ENCODE measurements at places on chromosomes 7 and 10. TPM values are rescaled to one million over a fixed set of nuclear protein-coding genes. Genes with fewer than 3 reads are reported as not detected.

- H3K4me3 ChIP-seq = no peak overlapping the region
- H3K4me1 ChIP-seq = no peaks in the 10 kb centered on the region
- DNase-seq = no peak
- no peaks in the 10 kb centered on the region for H3K27me3 ChIP-seq
These were observed 253.1 kb upstream of the PITRM1 start for GRCh38 chr10:3425716-3426115.

- no peak overlapping the region for H3K27ac ChIP-seq
- no peaks in the 10 kb centered on the region for H3K4me1 ChIP-seq
- H3K27me3 ChIP-seq = no peaks in the 10 kb centered on the region
- DNase-seq = no peak
These were observed 277.9 kb downstream of the HPSE2 start for GRCh38 chr10:98957801-98958200.

DNA sequence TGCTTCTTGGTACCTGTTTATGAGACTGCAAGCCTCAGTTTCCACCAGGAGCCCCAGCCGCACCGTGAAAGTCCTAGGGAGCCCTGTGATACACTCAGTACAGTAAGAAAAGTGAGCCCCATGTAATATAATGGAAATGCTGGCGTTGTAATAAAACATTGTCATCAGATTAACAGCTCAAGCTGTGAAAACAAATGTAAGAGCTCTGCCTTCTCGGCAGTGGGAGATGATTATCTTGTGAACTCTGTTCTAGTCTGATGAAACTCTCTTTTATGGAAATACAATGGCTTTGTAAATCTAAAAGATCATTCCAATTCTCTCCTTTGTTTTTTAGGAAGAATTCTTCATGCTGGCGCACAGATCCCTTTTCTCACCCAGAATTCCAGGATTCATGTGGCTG lies 299.9 kb downstream of the ABCA13 start:
- no peaks in the 10 kb centered on the region for H3K4me1 ChIP-seq
- no peak overlapping the region for H3K27ac ChIP-seq
- no peaks in the 10 kb centered on the region for H3K27me3 ChIP-seq

DNA sequence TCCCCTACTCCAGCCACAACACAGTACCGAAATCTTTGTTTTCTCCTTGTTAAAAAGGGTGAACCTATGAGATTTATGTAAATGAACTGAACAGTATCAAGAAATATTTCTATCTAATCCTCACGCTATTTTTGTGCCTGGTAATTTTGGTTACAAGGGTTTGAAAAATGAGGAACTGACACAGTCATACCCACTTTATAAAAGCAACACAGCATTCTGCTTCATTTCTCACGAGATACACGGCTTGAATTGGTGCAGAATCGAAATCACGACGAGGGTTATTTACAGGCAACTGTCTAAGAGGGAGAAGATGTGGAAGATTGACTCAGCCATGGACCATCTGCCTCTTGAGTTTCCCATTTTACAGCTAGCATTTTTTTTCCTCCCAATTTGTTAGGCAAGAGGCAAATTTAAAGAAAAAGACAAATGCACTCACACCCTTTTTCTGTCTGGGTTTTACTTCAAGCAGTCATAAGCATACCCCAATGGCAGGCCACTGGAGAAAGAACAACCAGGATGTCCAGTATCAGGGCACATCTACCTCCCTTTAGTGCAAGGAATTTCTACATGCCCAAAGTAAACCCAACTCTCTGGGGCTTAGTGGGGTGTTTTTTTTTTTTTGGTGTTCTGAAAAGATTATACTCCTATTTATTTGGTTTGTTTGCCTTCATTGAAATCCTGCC lies 108.1 kb downstream of the ITGB8 start:
- no peak for DNase-seq
- no peak overlapping the region for H3K4me3 ChIP-seq
- H3K27ac ChIP-seq = no peak overlapping the region

- no peaks in the 10 kb centered on the region for H3K27me3 ChIP-seq
- H3K27ac ChIP-seq = peak overlapping the region; percentile 10
- no peaks in the 10 kb centered on the region for H3K36me3 ChIP-seq
- DNase-seq = no peak
- H3K4me1 ChIP-seq = no peaks in the 10 kb centered on the region
These were observed 1.8 kb downstream of the ZMIZ2 start for GRCh38 chr7:44750424-44750823.

GRCh38 chr7:148304456-148304855 lies 286.1 kb upstream of the C7orf33 start:
- no peaks in the 10 kb centered on the region for H3K36me3 ChIP-seq
- no peak for DNase-seq
- H3K4me3 ChIP-seq = no peak overlapping the region
- no peaks in the 10 kb centered on the region for H3K4me1 ChIP-seq
- no peak overlapping the region for H3K27ac ChIP-seq

- no peaks in the 10 kb centered on the region for H3K4me1 ChIP-seq
- no peak for DNase-seq
- H3K4me3 ChIP-seq = no peak overlapping the region
- H3K36me3 ChIP-seq = peaks cover 8% of the 10 kb centered on the region
- H3K27me3 ChIP-seq = no peaks in the 10 kb centered on the region
- no peak overlapping the region for H3K27ac ChIP-seq
These were observed 11.5 kb upstream of the NFKB2 start for GRCh38 chr10:102384053-102384452.

DNA sequence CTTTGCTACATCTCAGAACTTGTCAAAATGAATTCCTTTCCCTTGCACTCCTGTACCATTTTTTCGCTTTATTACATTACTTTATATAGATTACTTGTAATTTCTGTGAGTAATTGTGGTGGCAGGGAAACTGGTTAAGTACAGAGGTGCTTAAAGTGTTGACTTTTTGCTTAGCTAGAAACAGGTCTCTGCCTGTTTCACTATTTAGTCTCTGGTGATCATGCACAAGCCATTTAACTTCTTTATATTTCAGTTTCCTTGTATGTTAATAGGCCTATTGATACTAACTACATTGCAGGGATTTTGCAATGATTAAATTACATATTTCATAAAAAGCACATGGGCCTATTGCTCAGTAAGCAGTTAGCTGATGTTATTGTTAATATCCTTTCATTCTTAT lies 233.8 kb downstream of the PRKG1 start:
- no peak overlapping the region for H3K4me3 ChIP-seq
- H3K27ac ChIP-seq = no peak overlapping the region
- H3K4me1 ChIP-seq = no peaks in the 10 kb centered on the region
- no peaks in the 10 kb centered on the region for H3K27me3 ChIP-seq

The TCERG1L gene
- 0.39 TPM for total RNA-seq

Data from pancreas (tissue), 10 donors.